ENCODE measurements at places on chromosomes 5 and 9.

DNA sequence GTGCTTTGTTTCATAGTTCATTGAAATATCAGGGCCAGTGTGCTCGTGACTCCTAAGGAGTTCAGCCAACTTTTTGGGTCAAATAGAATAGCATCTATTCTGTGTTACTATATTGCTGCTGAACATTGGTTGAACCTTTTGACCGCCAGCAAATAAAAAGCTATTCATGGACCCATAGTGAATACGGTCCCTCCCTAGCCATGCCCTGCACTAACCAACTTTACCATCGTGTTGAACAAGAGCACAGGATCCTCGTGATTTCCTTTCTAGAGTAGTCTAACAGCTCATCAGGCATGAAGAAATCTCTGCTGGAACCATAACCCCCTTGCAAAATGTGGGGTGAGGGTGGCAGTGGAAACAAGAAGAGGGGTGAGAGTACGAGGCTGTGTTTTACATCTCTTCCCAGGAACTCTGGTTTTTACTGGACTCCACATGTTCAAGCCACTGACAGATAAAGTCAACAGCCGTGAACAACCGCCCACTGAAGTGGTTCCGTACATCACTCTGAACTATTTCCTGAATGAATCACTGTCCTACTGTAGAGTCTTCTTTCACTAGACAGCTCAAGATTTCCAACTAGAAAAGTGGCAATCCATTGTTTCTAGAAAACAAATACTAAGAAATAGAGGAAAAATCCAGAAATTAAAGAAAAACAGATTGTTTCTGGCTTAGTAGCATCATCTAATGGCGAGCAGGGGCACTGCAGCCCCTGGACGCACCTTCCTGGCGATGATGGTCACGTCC, 70.1 kb upstream of the SPATA31E1 start:
- no peak for DNase-seq

- DNase-seq = no peak
Measured at GRCh38 chr9:16825971-16826625, 44.4 kb downstream of the BNC2 start.

GRCh38 chr5:163809473-163809872, 304.1 kb downstream of the MAT2B start:
- DNase-seq = no peak

- peak; percentile 39 for DNase-seq
Measured at GRCh38 chr5:157961896-157962590, 103.1 kb upstream of the CLINT1 start.

- DNase-seq = no peak
Measured at GRCh38 chr9:81292056-81292805, 397.1 kb downstream of the TLE1 start.

GRCh38 chr9:121199921-121200320, 1.7 kb downstream of the RAB14 start:
- no peak for DNase-seq

- DNase-seq = no peak
Measured at GRCh38 chr5:168747987-168748777, 169.0 kb upstream of the PANK3 start.

- DNase-seq = peak; percentile 59
Measured at GRCh38 chr5:61919920-61920319, 386.1 kb upstream of the KIF2A start.

DNA sequence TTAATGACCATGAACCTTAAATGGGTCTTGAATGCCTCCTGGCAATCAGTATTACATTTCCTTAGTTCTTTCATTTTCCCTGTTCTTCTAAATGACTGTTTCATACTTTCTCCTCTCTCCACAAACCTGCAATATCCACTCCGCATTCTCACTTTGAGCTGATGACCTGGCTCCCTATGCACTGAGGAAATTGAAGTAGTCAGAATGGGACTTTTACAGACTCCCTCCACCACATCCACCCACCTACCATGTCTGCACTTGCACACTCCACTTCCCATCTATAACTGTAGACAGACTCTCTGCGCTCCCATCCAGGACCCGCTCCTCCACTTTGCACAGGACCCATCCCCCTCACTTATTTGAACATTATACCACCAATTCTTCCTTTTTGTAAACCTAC, 36.2 kb upstream of the GZMA start:
- no peak for DNase-seq

- DNase-seq = no peak
Measured at GRCh38 chr5:74943905-74944304, 77.7 kb upstream of the FAM169A start.

- DNase-seq = no peak
Measured at GRCh38 chr9:131278702-131279111, 2.4 kb upstream of the FAM78A start.

DNA sequence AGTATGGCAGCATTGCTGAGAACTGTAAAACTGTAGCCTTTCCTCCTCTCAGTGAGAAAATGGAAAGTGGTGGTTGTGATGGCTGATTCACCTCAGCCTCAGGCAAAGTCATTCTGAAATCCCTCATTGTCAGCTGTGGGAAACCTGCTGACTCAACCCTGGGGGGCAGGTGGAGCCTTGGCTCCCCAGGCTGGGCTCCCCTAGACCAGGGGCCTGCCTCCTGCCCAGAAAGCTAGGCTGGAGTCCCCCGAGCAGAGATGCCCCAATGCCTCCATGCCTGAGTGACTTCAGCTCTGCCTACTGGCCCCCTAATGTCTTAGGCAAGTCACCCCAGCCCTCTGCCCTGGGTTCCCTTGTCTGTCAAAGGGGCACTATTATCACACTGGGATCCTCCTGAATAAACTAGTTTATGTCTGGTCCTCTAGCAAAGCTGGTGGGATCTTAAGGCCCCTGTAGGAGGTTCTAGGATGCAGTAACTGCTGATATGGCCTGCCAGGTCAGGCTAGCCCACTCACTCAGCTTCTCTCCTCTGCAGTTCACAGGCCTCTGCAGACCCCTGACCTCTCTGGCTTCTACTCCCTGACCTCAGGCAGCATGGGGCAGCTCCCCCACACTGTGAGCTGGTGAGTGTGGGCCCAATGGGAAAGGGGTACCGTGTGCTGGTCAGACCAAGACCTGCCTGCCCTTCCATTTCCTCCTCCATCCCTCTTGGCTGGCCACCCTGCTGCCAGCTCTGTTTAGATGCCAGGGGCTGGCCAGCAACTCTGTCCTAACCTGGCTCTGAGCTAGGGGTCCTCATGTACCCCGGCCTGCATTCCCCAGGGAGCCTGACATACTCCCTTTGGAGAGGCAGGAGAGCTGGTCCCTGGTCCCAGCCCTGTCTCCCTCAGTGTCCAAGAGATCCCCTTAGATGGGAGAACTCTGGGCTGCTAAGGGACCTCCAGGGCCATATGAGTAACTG, 24.2 kb downstream of the TCF7 start:
- DNase-seq = no peak

DNA sequence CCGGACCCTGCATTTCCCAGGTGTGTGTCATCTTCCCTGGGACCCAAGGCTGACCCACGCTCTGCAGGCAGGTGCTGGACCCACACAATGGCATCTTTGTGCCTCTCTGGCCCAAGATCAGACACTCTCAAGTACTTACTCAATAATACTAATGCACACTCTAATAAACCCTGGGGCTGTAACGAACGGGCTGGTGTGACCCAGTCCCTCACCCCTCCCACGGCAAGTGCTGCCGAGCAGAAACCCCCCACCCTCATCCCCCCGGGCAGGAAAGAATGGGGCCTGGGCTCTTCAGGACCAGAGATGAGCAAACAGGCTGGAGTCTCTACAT, 1.1 kb upstream of the OBP2B start:
- no peak for DNase-seq

GRCh38 chr9:28134446-28134976, 561.2 kb upstream of the C9orf72 start:
- no peak for DNase-seq

DNA sequence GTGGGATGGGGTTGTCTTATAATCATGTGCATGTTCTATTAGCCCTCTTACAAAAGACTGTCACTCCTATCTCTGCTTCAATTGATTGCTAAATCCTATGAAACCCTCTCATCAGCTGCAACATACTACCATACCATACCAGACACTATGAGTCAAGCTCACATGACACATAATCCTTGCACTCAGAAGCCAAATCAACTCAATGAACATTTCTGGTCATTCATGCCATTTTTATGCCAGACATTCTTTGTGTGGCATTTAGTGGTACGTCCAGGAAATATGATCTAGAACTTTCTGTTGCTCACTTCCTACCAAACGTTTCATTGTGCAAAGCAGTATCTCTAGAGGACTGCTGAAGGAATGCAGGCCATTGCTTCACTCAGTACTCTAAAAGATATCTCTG, 159.2 kb upstream of the GNA14 start:
- no peak for DNase-seq

GRCh38 chr5:32088214-32088613, 85.9 kb downstream of the GOLPH3 start:
- no peak for DNase-seq

GRCh38 chr9:125932012-125932411, 184.8 kb downstream of the PBX3 start:
- DNase-seq = no peak

GRCh38 chr9:96044401-96044800, 168.9 kb downstream of the ERCC6L2 start:
- DNase-seq = no peak

GRCh38 chr9:23621924-23622323, 204.1 kb downstream of the ELAVL2 start:
- DNase-seq = no peak

- DNase-seq = no peak
Measured at GRCh38 chr9:136835162-136835931, 6.9 kb upstream of the AJM1 start.

GRCh38 chr5:33854733-33855151, 37.0 kb downstream of the ADAMTS12 start:
- no peak for DNase-seq

- DNase-seq = peak; percentile 63
Measured at GRCh38 chr9:89678396-89679015, 73.7 kb downstream of the GADD45G start.

All from NCI-H2171 (cell line).